ENCODE measurements at places on chromosomes 4 and X.

DNA sequence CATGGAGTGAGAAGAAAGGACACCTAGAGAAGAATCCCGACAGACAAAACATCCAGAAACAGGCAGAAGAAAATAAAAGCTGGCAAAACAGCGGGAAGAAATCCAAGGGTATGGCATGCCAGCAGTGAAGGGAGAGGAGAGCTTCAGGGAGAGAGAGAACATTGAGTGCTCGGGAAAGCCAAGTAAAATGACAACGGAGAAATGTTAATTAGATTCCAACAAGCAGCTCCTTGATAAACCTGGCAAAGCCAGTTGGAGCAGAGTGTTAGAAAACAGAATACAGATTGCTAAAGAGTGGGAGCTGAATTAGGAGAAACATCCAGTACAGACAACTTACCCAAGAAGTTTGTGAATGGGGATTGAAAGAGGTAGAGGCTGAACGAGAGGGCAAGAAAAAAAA is 40.4 kb upstream of the MAOA start:
- no peak for DNase-seq

DNA sequence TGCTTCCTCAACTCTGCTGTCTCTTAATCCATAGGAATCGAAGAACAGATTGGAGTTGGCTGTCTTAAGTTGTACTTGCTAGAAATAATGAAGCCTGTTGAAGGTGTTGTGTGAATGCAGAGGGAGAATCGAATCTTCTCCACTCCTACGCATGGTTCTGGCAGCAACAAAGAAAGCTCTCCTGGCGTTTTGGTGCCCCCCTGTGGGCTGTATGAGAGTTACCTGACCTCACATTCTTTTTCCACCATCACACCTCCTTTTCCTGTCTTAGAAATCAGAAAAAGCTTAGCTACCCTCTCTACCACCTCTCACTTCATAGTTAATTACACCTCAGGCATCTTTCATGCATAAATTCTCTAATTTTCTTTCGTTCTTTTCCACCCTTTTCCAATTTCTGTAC is 16.3 kb downstream of the KLF8 start:
- peak; percentile 23 for DNase-seq

DNA sequence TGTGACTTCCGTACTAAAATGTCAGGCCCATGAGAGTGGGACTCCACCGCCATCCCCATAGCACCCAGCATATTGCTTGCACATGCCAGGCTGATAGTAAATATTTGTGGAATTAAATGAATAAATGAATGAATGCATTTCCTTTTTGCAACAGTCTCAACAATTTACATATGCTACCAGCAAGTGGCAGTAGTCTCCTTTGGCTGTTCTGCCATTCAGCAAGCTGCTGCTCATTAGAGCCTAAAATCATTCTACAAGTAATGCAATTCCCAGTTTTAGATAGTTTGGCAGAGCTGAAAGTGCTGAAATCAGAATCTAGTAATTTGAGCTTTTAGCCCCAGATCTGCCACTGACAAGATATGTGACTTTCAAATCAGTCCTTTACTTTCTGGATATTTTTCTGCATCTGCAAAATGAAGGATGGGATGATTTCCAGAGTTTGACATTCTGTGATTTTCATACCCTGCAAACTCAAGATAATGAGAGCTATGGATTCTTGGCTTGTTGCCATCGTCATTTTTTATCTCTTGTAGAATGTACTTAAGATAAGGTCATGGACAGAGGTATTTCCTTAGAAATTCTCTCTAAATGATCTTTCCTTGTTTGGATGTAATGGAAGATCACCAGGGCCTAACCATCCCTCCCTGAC is 35.7 kb upstream of the INTS6L start:
- DNase-seq: no peak

DNA sequence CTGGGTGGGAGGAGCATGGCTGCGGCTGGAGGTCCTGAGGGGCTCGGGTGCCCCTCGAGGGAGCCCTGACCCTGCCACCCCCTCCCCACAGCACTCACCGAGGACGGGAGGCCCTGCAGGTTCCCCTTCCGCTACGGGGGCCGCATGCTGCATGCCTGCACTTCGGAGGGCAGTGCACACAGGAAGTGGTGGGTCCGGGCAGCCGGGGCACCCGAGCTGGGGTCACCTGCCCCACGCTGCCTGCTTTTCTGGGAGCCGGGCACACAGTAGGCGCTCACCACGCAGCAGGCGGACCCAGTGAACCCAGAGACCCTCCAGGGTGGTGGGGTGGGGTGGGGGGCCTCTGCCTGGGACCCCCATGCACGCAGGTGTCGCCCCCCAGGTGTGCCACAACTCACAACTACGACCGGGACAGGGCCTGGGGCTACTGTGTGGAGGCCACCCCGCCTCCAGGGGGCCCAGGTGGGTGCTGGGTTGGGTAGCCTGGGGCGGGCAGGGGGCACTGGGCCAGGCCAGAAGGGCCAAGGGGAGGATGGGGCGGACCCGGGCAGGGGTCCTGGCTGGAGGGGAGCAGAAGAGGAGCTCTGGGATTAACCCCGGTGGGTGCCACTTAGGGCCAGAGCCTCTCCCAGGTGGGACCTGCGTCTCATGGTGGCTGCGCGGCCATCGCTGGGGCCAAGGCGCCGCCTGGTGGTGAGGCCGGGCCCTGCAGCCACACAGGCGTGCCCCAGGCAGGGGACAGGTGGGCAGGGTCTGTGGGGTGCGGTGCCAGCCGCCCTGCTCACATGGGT is 1.4 kb downstream of the HGFAC start:
- peak; percentile 10 for DNase-seq

GRCh38 chr4:112951362-112952312 is 97.8 kb upstream of the ANK2 start:
- DNase-seq: no peak

GRCh38 chr4:152894673-152895072 is 41.5 kb upstream of the FHDC1 start:
- DNase-seq: no peak

- no peak for DNase-seq
Observed at GRCh38 chr4:186657764-186658163, 65.9 kb downstream of the FAT1 start.

GRCh38 chrX:63101879-63102620 is 249.1 kb downstream of the SPIN4 start:
- no peak for DNase-seq

- no peak for DNase-seq
Observed at GRCh38 chr4:88549815-88550214, 26.2 kb upstream of the PYURF start.

DNA sequence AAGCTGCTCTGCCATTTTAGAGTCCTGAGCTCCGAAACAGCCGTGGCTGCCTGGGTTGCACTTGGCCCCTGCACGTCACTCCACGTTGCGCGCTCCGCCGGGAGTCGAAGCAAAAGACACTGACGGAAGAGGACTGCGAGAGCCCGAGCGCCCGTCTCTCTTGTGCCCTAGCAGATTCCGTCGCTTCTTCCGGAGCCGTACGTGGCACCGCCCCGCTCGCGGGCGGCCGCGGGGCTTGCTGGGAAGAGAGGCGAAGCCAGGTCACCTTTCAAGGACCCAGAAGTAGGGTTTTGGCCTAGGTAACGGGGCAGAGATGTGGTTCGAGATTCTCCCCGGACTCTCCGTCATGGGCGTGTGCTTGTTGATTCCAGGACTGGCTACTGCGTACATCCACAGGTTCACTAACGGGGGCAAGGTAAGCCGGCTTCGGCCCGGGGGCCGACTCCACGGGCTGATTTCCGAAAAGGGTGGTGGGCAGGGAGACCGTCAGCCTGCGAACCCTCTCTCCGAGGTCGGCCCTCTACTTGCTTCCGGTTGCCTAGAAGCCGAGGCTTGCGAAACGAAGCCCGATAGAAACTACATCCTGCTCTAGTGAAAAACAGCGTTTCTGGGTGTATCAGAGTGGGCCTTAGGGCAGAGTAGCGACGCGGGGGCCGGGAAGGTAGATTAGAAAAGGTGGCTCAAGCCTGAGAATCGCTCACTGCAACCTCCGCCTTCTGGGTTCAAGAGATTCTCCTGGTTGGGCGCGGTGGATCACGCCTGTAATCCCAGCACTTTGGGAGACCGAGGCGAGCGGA is at the start of the genes NDUFA1 and RNF113A:
Gene NDUFA1, plus strand, starts transcription at position 234 of the 797 bp plus-strand sequence. Its CDS starts 80 bp downstream, at position 314.
Gene RNF113A, minus strand, starts transcription at position 135 of the 797 bp plus-strand sequence. Its CDS starts 120 bp downstream, at position 15.
- peak; percentile 78 for DNase-seq

DNA sequence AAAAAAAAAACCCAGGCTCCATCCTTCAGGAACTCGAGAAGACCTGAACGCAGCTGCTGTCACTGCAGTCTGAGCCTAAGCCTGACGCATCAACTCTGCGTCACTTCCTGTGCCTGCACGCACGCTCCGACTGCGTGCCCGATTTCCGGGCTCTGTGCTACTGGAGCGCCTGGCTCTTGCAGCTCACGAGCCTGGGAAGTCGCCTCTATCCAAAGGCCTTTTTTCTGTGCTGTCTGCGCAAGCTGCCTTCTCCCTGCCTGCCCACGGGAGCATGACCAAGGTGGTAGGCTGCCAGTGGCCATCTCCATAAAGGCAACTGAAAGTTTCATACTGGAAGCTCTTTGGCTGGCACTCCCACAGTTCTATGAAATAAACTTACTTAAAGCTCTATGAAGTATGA is 9.9 kb upstream of the GASK1B start:
- no peak for DNase-seq

DNA sequence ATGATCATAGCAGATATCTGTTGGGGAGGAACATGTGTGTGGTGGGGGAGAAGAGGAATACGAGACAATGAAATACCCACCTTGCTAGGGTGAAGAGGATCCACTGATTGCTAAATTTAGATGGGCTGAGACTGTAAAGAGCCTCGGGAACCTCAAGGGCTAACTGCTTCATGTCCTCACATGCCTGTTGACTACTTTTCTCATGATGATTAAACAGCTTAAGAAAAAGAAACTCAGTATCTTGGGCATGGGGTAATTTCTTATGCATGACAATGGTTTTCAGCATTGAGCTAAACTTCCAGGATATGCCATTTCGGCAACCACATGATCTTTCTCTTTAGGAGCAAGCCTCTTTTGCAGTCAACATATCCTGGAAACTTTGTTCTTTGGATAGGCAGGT is 3.9 kb upstream of the LNX1 start:
- DNase-seq: no peak
